ENCODE measurements at places on chromosomes 16 and 17.

GRCh38 chr17:72687886-72688285 lies 404.6 kb downstream of the SLC39A11 start:
- peak; percentile 68 for DNase-seq

- peak; percentile 29 for DNase-seq
These were observed 18.7 kb upstream of the ZNF689 start for GRCh38 chr16:30628628-30629540.

DNA sequence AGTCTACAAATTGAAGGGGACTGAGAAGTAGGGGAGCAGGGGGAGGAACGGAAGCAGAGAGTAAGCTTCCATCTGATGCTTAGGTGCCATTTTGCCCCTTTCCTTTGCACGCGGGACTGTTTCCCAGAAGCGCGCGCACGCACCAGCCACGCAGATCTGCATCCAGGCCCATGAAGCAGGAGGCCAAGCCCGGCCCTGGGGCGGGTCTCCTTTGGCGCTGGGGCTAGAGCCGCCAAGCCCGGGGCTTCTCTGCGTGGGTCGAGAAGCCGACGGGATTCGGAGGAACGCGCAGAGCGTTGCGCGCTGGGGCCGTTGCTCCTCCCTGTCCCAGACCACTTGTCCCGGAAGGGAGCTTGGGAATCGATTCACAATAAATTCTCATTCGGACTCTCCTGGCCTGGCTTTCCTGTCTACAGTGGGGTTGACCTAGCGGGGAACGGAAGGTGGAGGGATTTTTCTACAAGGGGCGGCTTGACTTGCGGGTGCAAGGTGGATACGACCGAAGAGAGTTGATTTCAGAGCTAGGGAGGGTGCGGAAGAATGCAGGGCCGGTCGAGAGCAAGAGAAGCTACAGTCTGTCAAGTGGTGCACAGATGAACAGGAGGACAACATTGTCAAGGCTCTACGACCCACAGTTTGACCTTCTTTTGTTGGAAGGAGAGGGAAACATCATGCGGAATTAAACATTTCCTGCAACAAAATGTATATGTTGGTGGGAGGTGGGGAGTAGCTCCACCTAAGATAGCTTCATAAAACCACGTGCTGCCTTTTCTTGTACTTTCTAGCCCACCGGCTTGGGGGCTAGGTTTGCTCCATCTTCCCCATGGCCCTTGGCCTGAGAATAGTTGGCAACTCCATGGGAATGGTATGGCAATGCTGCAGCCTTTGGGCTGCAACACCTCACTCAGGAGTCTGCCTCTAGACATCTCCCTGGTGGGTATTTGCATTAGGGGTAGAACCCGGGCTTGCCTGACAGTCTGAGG lies 4.5 kb downstream of the HOXB9 start:
- no peak for DNase-seq

GRCh38 chr16:85613604-85614337 lies 649 bp downstream of the GSE1 start:
- no peak for DNase-seq

- DNase-seq = no peak
These were observed 46.7 kb upstream of the CDR2 start for GRCh38 chr16:22421136-22421535.

GRCh38 chr16:23148166-23148512 lies 1.1 kb downstream of the USP31 start:
- DNase-seq = no peak

DNA sequence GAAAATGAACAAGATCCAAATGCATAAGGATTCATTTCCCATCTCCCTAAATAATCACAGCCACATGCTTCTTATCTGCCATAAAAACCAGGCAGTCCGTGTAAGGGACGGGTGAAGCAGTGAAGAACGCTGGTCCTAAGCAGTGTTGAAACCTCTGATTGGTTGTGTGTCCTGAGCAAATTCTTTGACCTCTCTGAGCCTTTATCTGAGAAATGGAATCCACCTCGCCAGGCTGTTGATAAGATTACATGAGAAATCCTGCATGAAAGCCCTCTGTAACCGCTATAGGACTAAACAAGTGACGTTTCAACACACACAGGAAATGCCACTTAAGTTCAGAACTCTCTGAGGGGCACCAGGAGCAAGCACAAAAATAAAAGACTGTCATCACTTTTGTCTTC lies 26.8 kb downstream of the GAS7 start:
- no peak for DNase-seq

DNA sequence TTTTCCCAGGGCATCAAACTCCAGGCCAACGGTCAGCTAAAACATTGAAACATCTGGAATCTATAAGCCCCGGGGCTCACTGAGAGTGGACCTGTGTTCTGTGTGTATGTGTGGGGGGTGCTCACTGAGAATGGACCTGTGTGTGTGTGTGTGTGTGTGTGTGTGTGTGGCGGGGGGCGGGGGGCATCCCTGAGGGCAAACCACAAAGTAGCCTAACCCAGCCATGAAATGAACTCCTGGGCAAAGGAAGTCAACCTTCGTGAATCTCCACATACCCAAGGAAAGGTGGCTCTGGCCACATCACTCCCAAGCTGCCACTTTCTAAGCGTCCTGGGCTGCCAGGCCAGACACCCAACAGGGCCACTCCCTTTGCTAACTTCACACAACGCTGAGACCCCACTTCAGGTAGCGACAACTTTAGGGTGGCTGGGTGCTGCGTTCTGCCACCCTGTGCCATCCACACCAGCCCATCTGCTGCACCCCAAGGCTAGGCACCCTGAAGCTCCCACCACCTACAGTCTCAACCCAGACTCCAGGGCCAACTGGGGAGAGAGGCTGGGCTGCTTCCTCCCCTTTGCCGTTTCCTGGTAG lies 1.6 kb downstream of the MAFG start:
- no peak for DNase-seq

GRCh38 chr16:5066511-5066910 lies 755 bp upstream of the C16orf89 start:
- no peak for DNase-seq

DNA sequence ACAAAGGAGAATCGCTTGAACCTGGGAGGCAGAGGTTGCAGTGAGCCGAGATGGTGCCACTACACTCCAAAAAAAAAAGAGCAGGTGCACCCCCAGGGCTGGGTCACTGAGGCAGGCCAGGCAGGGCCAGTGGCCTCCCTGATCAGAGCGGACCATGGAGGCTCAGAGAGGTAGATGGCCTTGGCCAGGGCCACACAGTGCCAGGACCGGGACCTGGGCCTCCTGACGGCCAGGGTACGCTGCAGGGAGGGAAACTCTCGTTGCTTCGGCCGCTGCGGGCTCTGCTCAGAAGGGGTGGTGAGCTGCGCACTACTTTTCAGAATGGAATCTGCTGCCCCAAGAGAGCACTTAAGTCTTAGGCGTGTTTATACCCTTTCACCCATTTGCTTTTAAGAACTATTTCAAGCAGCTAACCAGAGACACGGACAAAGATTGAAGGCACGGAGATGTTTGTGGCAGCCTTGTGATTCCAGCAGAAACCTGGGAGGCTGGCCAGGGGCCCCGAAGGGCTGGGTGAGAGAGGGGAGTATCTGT lies 17.1 kb downstream of the MYO1C start:
- no peak for DNase-seq

GRCh38 chr17:17665255-17665654 lies 16.0 kb upstream of the RAI1 start:
- DNase-seq = no peak

DNA sequence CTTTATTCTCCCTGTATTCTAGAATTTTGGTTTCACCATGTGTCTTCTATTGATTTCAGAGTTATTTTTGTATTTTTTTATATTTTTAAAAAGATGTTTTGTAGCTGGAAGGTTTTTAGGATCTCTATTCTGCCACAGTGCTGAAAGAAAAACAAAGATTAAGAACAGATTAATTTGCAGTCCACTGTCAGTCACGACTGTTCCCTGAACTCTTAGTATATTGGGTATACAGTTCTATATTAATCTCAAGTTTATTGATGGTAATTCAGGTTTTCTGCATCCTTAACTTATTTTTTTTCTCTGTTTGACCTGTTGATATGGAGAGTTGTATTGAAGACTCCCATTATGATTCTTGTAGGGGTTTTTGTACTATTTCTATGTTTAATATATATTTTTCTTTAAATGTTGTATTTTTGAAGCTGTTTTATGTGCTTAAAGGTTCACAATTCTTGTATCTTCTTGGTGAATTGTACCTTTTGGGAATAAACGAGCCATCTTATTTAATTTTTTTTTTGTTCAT lies 2.9 kb downstream of the SPECC1 start:
- no peak for DNase-seq

- DNase-seq = no peak
These were observed 208.5 kb upstream of the TOX3 start for GRCh38 chr16:52755396-52755795.

DNA sequence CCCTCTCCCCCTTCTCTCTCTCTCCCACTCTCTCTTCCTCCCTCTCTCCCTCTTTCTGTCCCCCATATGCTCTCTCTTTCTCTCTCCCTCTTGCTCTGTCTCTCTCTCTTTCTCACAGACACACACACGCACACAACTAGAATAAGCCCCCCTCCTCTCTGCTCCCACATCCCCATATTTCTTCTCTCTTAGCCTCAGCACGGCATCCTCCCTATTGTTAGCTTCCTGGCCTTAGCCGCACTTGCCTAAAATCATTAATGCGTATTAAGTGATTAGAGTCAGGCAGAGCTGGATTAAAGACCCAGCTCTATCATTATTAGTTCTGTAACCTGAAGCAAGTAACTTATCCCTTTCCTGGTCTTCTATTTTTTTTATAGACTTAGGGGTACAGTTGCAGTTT lies 319.0 kb upstream of the C16orf82 start:
- DNase-seq = no peak

- no peak for DNase-seq
These were observed 113.1 kb downstream of the SHISA9 start for GRCh38 chr16:13014476-13014875.

DNA sequence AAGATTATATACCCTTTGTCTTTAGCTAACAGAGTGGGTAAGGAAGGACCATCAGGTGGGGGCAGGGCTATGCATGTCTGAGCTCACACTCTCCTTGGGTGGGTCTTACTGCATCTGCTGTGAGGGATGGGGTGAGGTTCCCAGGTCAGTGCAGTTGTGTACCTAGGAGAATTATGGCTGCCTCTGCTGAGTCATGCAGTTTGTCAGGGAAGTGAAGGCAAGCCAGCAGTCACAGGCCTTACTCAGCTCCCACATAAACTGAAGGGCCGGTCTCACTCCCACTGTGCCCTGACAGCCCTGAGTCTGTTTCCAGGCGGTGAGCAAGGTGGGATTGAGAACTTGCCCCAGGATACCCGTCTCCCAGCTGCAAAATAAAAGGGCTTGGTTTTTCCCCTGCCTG lies 328.6 kb downstream of the MAP2K6 start:
- no peak for DNase-seq

- DNase-seq = no peak
These were observed 301.5 kb downstream of the HAPSTR1 start for GRCh38 chr16:9392956-9393355.

- no peak for DNase-seq
These were observed 355.1 kb upstream of the MON1B start for GRCh38 chr16:76835779-76836300.

GRCh38 chr16:11632455-11632939 lies 35.8 kb upstream of the SNN start:
- no peak for DNase-seq

DNA sequence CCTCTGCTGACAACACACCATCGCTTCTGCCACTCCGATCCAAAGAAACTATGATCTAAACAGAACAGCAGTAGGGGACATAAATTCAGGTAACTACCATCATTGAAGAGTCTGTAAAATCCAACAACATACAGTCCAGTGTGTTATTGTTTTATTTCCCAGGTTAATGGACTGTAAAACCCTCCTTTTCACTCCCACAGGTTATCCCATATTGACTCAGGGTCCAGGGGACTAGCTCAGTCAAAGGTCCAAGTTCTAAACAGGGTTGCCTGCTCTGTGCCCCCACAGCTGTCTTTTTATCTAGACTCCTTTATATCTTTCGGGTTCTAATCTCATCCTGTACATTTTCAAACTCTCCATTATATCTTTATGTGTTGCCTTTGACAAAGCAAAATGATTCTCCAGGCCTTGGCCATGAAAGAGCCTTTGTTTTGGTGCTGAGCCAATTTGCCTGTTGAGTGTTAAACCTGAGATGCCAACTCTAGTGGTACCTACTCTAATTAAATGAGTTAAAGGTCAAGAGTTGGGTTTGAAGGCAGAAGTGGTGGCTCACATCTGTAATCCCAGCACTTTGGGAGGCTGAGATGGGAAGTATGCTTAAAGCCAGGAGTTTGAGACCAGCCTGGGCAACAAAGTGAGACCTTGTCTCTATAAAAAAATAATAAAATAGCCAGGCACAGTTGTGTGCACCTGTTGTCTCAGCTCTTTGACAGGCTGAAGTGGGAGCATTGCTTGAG lies 80.5 kb downstream of the SNX11 start:
- DNase-seq = peak; percentile 92

GRCh38 chr16:57536306-57537193 lies at the start of gene CCDC102A:
CCDC102A (minus strand) TSS chr16:57536571; CDS start chr16:57529177, 7,394 bp downstream.
- DNase-seq = no peak

- no peak for DNase-seq
These were observed 41.5 kb upstream of the HS3ST3A1 start for GRCh38 chr17:13643180-13643579.

GRCh38 chr17:80987941-80988461 lies 3.6 kb upstream of the CHMP6 start:
- DNase-seq = no peak

- DNase-seq = no peak
These were observed 706.9 kb upstream of the SOX9 start for GRCh38 chr17:71413935-71414334.

- DNase-seq = no peak
These were observed 32.6 kb upstream of the RASL10B start for GRCh38 chr17:35698800-35699199.

- DNase-seq = no peak
These were observed 27.1 kb downstream of the TMEM235 start for GRCh38 chr17:78258323-78259191.

GRCh38 chr17:81537343-81537855 lies 9.2 kb downstream of the FSCN2 start:
- DNase-seq = no peak

DNA sequence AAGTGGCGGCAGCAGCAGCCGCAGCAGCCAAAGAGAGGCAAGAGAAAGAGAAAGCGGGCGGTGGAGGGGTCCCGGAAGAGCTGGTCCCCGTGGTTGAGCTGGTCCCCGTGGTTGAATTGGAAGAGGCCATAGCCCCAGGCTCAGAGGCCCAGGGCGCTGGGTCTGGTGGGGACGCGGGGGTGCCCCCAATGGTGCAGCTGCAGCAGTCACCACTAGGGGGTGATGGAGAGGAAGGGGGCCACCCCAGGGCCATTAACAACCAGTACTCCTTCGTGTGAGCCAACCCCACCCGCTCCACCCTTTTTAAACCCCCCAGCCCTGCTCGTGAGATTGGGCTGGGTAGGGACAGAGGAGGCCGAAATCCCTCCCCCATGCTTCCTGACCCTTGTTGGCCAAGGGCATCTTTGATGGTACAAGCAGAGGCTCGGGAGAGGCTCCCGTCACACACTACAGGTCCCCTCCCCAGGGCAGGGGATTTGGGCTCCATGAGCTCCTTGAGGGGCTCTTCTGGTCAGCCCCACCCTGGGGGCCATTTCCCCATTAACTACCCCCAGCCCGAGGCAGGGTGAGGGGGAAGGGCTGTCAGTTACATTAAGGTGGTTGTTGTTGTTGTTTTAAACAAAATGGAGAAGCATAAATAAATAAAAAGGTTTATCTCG lies 4.6 kb upstream of the ATP2A1 start:
- no peak for DNase-seq

- peak; percentile 36 for DNase-seq
These were observed 26.2 kb downstream of the ANKRD40 start for GRCh38 chr17:50681263-50682200.

GRCh38 chr17:15511142-15511541 lies 43.7 kb upstream of the CDRT4 start:
- no peak for DNase-seq

- no peak for DNase-seq
These were observed 4.0 kb downstream of the UNC13D start for GRCh38 chr17:75839942-75840798.

- no peak for DNase-seq
These were observed 207.9 kb downstream of the SNX29 start for GRCh38 chr16:12184419-12184917.
